ENCODE measurements at places on chromosomes 6 and 20.

DNA sequence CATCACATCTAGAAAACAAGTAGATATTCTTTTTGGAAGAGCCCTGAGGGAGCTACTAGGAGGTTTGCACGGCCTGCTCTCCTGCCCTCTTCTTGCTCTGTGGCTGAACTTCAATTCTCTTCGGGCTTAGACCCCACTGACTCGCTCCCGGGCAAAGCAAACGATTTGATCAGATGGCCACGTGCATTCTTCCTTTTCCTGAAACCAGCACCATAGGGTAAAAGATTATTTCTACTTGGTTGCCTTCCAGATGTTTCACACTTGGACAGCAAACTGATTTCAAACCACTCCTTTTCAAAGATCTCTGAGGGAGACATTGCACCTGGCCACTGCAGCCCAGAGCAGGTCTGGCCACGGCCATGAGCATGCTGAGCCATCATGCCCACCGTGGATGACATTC is at the start of gene SLC22A1:
TSS of gene SLC22A1 (plus strand) at position 258 of the 400 bp plus-strand sequence. CDS start at position 379, 121 bp downstream.
- DNase-seq: no peak

- DNase-seq: no peak
These were observed 85.2 kb upstream of the PHACTR3 start for GRCh38 chr20:59518881-59519706.

GRCh38 chr6:103081876-103082630 is 1688.5 kb downstream of the GRIK2 start:
- DNase-seq: no peak

DNA sequence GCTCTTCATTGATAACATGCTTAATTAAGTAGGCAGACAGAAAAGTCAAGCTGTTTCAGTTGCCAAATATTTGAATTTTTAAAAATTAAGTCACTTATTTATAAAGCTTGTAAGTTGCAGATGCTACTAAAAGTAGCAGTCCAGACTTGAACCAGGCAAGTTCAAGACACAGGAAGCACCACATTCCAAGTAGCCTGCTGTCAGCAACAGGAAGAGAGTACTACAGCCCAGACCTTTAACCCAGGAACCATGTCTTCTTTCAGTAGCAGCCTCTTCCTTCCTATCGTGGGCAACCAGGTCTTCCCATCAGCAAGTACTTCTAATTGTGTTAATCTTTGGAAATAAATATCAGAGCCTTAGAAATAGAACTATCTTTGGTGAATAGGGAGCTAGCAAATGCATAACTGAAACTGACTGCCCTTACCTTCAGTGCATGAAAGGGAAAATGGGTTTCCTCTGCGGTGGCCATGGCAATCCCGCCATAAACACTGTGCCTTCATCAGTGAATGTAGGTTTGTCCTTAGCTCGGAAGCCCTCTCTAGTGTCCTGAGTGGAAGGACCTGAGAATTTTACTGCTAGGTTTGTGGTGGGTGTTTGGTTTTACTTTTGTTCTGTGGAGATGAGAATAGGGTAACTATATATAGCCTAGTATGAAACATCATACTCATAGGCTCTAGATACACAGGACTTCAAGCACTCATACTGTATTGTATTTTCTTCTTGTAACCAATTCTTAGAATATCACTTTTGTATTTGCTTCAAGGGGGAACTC is 95.6 kb downstream of the SYCP2 start:
- DNase-seq: no peak

DNA sequence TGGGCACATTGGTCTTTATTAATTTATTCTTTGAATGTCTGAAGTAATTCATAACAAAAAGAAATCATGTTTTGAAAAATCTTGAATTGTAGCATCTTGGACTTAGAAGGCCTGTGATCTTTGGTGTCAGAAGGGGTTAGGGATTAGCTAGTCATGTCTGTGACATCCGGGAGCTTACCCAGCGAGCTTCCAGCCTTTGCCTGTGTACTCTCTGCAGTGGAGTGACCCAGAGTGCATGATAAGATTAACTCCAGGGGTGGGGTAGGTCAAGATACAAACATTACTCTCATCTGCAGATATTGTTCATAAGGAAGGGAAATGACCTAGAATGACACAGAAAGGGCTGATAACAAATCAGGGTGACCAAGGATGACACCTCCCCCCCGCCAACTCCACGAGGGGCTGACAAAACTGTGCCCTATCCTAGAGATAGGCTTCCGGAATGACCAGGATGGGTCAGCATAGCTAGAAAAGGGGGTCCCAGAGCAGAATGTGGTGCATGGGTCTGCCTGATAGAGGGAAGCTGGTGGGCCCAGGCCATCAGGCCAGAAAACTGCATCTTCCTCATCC is 56.6 kb upstream of the BLCAP start:
- no peak for DNase-seq

GRCh38 chr6:170269151-170269845 is 21.6 kb downstream of the DLL1 start:
- DNase-seq: no peak

DNA sequence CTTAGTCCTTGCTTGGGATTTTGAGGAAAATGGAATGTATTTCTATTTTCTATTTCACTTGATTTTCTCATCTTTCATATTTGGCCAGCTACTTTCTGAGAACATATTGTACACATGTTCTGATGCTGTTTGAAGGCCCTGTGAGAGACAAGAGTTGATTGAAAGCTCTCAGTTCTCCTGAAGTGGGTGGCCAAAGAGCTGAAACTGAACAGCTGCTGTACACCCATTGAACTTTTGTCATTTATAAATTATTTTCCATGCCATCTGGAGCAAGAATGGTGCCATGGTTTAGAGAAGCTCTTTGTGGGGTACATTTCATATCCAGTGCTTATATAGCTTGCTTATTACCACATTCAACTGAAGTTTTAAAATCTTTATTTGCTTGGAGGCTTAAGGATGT is 298.3 kb downstream of the PRL start:
- DNase-seq: no peak

GRCh38 chr6:76035713-76036112 is 36.7 kb downstream of the IMPG1 start:
- no peak for DNase-seq

GRCh38 chr6:116562614-116563013 is 8.7 kb upstream of the RWDD1 start:
- DNase-seq: no peak

DNA sequence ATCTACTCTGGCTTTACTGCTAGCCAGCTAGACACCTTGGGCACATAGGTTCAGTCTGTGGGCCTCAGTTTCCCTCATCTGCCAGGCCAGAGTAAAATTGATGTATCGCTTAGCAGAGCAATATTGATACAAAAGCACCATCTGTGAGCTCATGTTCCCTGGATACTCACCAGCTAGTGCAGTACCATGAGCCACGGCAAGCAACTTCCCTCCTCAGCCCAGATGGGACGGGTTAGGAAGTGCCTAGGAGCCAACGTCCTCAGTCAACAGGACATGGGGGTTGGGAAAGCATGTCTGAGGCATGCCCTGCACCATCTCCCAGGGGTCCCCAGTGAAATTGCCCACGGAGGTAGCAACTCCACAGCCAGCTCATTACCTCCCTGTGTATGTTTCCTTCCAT is 258.3 kb downstream of the ANKRD60 start:
- no peak for DNase-seq

DNA sequence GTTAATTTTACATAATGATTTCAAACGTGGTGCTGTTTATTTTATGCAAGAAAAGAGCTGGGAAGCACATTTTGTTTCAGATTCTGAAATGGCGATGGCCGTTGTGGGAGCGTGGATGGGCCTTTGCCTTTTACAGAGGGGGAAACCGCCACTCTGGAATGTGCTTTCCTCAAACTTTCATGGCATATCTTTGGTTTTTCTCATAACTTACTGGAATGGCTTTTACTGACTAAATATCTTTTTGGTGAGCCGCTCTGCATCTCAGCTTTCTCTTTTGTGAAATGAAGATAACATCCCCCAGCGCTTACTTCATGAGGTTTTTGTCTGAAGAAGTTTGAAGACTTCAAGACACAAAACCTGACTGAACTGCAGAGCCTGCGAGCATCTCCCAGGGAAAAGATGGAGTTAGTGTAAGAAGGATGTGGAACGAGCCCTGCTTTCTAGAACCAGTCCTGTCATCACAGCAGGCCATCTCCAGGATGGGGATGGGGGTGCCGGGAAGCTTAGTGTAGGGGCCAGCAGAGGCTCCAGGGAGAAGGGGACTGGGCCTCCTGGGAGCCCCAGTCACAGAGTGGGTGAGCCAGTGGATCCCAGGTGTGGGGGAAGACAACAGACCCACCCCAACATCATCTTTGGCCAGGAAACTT is 61.8 kb upstream of the TIAM2 start:
- DNase-seq: no peak

DNA sequence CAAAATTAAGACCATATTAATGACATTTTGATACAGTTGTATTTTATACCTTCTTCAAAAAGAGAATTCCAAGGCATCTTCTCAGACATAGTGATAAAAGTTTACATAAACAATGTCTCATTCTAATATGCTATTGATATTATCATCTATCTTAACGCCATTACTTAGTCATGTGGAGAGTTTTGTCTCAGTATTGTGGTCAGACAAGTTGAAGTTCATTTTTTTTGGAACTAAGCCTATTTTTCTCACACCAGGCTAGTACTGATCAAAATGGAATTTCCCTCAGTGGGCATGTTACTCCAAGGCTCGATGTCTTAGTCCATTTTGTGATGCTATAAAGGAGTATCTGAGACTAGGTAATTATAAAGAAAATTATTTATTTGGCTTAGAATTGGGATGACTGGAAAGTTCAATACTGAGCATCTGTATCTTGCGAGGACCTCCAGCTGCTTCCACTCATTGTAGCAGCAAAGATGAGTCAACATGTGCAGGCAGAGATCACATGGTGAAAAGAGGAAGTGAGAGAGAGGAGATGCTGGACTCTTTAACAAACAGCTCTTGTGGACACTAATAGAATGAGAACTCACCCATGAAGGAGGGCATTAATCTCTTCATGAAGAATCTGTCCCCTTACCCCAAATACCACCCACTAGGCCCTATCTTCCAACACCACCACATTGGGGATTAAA is 825.5 kb upstream of the MANEA start:
- DNase-seq: no peak

- no peak for DNase-seq
These were observed 18.0 kb upstream of the MAP3K4 start for GRCh38 chr6:160973311-160974250.

- no peak for DNase-seq
These were observed 68.5 kb downstream of the FAM229B start for GRCh38 chr6:112155886-112156285.

- no peak for DNase-seq
These were observed 237.4 kb upstream of the GMDS start for GRCh38 chr6:2482773-2483172.

- no peak for DNase-seq
These were observed 304.9 kb downstream of the CDH26 start for GRCh38 chr20:60262967-60263603.

- no peak for DNase-seq
These were observed 33.1 kb upstream of the RNF8 start for GRCh38 chr6:37320646-37321045.

GRCh38 chr6:127267646-127268625 is 1.3 kb downstream of the RNF146 start:
- DNase-seq: no peak

GRCh38 chr6:128731249-128732165 is 151.4 kb upstream of the LAMA2 start:
- no peak for DNase-seq

- no peak for DNase-seq
These were observed 151.7 kb upstream of the CEP162 start for GRCh38 chr6:84379142-84379541.

- DNase-seq: no peak
These were observed 179.3 kb upstream of the RUNX2 start for GRCh38 chr6:45148711-45149341.

DNA sequence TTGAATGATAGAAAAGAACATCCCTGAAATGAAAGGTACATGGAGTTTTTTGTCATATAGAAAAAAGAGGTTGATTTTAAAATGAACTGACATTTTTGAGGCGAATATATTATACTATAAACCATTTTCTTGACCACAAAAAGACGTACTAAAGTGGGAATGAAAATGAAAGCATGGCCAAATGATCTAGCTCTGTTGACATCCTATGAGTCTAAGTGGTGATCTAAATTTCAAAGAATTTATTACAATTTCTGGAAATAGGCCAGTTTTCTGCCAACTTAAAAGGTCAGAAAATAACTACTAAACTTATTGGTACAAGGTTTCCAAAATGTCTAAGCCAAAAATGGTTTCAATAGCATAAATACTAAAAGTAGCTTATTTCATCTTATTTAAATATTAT is 536.8 kb downstream of the EYS start:
- no peak for DNase-seq

GRCh38 chr6:16130932-16131387 is 2.1 kb downstream of the MYLIP start:
- no peak for DNase-seq

GRCh38 chr6:70163795-70164194 is 139.1 kb downstream of the COL9A1 start:
- no peak for DNase-seq

GRCh38 chr6:733431-734219 is 40.7 kb upstream of the EXOC2 start:
- DNase-seq: no peak

DNA sequence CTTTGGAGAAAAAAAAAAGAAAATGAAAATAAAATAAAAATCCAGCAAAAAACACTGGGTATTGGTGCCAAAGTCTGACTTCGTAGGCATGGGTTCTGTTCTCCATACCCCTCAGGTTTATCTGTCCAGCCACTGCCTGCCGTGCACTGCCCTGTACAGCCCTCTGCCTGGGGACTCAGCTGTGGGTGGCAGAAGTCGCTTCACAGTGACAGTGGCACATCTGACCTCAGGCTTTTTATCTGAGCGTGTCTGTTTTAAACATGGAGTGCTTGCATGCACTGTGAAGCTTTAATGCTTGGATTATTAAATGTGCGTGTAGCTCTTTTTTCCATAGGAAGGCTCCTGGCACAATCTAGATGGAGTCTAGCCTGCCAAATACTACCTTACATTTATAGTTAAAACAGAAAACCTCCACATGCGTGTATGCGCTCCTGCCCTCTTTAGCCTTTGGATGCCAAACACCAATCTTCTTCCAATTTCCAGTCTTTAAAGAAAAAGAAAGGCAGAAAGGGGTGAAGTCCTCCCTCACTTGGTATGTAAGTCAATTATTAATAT is 375.5 kb downstream of the UTRN start:
- DNase-seq: no peak

- no peak for DNase-seq
These were observed 9.6 kb downstream of the AHCY start for GRCh38 chr20:34293589-34293988.

DNA sequence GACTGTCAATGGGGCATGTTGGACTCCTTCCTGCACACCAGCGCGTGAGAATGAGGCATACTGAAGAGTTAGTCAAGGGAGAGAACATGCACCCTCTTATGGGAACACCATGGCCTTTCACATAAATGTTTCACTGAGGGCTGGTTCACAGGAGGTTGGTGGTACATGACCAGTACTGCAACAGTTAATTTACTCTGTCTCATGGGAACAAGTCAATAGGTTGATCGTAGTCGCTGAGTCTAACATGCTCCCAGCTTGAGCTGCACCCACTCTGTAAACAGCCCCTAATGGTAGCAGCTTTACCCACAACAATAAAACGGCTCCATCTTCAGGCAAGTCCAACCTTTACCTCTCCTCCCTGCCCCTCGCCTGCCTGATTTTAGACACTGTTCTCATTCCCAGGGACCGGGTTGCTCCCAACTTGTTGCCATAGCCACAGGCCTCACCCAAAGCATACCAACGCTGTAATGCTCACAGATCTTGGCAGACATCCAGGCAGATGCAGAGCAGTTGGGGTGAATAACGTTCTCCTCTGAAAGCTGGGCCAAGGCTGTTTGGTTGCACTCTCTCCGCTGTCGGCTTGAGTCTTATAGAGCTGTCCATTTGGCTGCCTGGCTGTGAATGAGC is 111.3 kb downstream of the LY86 start:
- no peak for DNase-seq

GRCh38 chr6:44339763-44340625 is 2.5 kb upstream of the SPATS1 start:
- no peak for DNase-seq
